ENCODE measurements at places on chromosomes 1 and 21.

DNA sequence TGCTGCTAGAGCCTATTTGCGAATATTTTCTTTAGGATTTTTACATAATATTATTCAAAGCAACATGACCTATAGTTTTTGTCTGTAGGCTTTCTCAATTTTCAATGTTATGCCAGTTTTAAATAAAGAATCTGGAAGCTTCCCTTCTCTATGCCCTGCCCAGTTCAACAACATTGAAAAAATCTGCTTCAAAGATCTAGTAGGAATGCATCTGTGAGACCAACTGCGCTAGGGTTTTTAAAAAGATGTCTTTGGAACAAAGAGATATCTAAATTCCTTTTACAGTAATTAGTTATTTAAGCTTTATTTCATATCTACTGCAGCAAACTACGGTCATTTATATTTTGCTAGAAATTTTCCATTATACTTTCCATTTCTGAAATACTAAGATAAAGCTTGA, 25.7 kb downstream of the HEATR1 start:
- no peak for DNase-seq

- peak; percentile 74 for DNase-seq
Measured at GRCh38 chr1:200905411-200906052, 10.8 kb downstream of the INAVA start.

GRCh38 chr21:14452727-14453241, 69.8 kb upstream of the HSPA13 start:
- no peak for DNase-seq

DNA sequence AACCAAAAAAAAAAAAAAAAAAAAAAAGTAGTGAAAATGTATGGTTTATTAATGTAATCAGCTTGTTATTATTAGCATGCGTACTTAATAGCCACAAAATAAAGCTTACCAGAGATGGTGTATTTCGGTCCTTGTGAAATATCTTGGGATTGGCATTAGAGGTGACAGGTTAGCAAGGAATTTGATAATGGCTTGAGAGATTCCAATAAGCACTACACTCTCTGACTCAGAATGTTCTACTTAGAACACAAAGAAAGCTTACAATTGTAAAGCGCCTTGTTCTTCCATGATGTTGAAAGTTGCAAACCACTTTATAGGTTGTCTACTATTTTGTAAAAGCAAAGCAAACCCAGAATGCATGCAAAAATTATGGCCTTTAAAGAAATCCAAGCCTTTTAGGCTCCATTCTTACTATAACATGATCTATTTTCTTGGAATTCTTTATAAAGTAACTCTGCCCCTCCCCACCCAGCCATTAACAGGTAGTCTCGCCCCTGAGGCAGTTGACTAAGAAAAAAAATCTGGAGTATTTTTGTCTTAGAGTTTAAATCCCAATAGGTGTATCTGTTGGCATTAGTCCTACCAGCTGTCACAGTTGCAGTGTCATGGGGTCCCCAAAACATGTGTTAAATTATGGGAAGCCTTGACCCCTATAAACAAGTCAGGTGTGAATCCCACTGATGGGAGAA, 129.2 kb downstream of the DHRS3 start:
- no peak for DNase-seq

DNA sequence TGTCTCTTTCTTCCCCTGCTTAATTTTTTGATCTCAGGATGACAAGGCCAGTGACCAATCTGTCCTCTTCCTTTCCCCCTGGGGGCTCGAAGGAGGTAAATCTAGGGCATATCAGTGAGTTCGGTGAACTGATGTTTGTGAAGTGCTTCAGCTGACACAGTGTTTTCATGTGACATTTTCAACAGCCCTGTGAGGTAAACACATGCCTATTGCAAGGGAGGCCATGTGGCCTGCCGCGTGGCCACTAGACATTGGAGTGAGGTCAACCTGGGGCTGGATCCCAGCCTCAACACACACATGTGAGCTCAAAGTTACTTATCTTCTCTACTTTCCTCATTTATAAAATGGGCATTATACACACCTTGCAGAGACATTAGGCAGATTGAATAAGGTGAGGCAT, 126.3 kb downstream of the PLPP3 start:
- DNase-seq, result no peak

- DNase-seq, result no peak
Measured at GRCh38 chr1:2348346-2349325, 42.7 kb downstream of the MORN1 start.

DNA sequence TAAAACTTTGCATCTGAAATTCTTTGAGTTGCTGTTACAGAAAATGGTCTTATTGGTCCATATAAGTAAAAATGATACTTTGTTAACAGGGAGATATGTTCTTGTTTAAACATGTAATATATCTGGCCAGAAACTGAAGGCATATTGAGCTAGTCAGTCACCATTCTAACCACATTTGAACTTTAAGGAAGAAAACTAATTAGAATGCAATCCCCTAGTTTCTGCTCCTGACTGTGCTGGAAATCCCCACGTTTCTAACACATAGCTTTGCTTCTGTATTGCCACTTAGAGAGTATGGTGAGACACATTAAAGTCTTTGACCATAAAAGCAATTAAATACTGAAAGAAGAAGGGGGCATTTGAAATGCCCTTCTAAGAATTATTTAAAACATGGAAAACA, 32.1 kb upstream of the HIVEP3 start:
- DNase-seq, result peak; percentile 76

Data from GM12865 (cell line).